ENCODE measurements at places on chromosomes 11 and 22. TPM values are rescaled to one million over a fixed set of nuclear protein-coding genes. Genes with fewer than 3 reads are reported as not detected.

GRCh38 chr22:49119551-49119952 lies 708.1 kb downstream of the BRD1 start:
- no peak for DNase-seq

DNA sequence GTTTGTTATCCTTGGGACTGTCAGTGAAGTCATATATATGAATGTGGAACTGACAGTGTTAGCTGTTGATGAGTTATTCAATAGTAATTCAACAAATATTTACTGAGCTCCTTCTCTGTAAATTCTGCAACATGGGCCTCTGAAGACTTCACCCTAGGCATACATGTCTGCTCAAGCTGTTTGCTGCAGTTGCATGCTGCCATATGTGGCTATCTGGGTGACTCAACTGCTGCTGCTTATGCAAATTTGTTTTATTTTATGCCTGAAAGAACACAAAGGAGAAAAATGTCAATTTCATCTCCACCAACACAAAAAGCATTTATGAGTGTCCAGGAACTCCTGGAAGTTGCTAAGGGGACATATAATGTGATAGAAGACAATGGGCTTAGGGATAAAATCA lies 417.6 kb downstream of the AASDHPPT start:
- DNase-seq, result peak; percentile 68

GRCh38 chr11:63683133-63683991 lies 2.1 kb downstream of the RTN3 start:
- peak; percentile 66 for DNase-seq

DNA sequence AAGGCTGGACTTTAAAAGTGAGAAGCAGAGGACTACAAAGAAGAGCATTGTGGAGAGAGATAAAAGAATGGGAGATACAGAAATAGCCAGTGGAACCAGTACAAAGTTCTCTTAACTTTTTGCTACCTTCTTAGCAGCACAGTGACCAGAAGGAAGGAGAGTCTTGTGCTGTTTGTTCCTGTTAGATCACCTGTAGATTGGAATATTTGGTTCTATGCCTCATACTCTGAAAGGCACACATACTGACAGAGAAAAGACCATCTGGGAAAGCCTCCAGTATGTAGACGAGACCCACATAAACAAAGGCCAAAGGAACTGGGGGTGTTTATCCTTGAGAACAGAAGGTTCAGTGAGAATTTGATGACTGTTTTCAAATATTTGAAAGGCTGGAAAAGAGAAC lies 18.7 kb downstream of the RNF141 start:
- no peak for DNase-seq

GRCh38 chr11:123391646-123392348 lies 38.3 kb upstream of the GRAMD1B start:
- DNase-seq, result no peak

- no peak for DNase-seq
Measured at GRCh38 chr11:72247584-72247983, 3.6 kb upstream of the PHOX2A start.

DNA sequence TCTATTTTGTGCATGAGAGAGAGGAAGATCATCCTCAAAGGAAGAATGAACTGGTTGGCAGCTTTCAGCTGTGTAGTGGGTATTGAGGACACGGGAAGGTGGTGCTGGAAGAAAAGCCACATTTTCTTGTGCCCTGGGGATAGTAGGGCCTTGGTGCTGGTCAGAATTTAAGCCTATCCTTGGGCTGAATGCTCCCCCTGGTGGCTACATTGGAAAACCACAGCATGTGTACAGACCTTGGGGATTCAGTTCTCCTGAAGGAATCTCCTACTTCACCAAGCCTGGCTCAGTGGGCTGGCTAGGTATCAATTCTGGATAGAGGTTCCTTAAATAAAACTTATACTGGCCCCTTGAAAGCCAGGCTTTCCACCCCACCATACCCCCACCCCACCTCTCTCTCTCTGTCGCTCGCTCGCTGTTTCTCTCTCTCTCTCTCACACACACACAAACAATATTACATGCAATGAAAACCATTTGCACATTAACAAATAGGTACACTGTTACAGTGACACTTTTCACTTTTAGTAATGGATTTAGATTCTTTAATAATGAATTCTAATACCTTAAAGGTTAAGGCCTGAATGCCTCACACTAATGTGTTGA lies 2.8 kb upstream of the OR51M1 start:
- DNase-seq, result peak; percentile 49

DNA sequence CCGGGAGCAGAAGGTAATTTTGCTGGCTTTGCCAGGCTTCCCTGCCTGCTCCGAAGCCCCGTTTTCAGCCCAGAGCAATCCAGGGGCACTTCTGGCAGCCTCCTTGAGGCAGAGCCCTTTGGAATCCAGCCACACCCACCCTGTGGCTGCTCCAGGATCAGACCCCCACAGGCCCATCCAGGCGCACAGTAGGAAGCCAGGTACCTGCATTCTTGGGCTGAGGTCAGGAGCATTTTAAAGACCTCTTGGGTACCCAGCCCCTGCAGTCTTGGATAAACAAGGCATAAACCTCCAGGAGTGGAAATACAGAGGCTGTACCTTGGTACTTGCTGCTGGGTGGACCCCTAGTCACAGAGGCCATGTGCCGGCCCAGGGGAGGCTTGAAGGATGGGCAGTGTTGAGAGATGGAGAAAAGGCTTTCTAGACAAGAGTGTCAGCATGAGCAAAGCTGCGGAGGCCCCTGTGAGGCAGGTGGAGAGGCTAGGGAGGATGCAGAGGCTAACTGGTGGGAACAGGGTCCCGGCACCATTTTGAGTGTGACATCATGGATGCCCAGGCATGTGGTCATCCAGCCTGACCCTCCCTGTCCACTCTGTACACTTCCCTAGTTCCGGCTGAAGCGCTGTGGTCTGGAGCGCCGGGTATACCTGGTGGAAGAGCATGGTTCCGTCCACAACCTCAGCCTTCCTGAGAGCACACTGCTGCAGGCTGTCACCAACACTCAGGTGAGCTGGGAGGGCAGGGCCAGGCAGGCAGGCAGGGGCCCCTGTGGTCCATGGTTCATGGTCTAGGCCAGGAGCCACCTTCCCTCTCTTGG lies 3.9 kb downstream of the MUS81 start:
- DNase-seq, result no peak

DNA sequence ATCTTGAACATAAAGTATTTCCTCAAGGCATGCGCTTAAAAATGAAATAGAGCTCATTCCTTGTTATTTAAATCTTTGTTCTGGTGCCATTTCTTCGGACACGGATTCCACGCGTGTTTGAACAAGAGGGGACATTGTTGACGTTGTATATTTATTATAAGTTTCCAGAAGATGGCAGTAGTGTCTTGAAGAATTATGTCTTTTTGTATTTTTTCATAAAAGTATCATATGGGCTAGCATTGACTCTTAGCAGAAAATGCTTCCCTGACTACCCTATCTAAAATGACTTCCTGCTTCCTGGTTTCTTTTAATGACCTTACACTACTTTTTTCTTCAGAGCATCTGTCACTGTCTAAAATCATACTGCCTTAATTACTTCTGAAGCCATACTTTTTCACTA lies 20.4 kb downstream of the BIRC2 start:
- DNase-seq, result peak; percentile 47

DNA sequence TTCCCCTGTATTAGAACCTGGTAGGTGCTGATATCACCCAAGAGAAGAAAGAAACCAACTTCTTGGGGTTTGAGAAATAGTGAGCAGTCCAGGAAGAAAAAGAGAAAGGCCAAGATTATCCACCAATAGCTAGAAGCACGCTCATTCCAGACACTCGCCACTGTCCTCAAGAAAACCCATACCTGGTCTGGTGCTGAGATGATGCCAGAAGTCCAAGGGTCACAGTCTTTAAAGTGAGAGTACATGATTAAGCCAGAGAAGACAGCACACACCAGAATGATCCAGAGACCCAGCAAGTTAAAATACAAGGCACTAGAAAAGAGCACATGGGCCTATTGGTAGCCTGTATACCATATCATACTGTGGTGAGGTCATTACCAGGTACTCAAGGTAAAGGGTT lies 23.6 kb downstream of the SLC5A12 start:
- DNase-seq, result no peak

DNA sequence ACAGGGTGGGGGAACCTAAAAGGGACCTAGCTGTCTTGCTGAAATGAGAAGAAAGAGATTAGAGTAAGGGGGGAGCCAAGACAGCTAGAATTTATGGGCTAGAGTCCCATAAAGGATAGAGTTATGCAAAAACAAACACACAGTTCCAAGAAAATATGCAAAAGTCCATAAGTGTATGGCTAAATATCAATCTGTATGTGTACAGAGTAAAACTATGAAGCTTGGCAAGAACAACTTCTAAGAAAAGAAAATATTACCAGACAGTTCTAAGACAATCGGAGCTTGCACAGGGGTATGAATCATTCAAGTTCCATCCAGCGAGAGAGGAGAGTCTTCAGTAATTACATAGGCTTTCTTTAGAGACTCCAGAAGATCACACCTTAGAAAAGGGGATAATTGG lies 41.8 kb downstream of the GDPD4 start:
- peak; percentile 58 for DNase-seq

GRCh38 chr22:30079952-30080533 lies at the start of gene HORMAD2:
Gene HORMAD2 (plus strand): TSS chr22:30080464. CDS start chr22:30093953, 13,489 bp downstream.
- DNase-seq, result peak; percentile 72

- DNase-seq, result no peak
Measured at GRCh38 chr11:134237557-134237922, 13.1 kb downstream of the VPS26B start.

The DEFB131B gene
- polyA plus RNA-seq, result not detected

The DEPDC7 gene
- polyA plus RNA-seq, result 6.7 TPM

The DDI1 gene
- polyA plus RNA-seq, result not detected

The BLID gene
- polyA plus RNA-seq, result 0.09 TPM

The OR52K2 gene
- polyA plus RNA-seq, result not detected

The SNAP29 gene
- 37.0 TPM for polyA plus RNA-seq

The TNNI2 gene
- not detected for polyA plus RNA-seq

The B4GALNT4 gene
- polyA plus RNA-seq, result 1.4 TPM

The DDIAS gene
- polyA plus RNA-seq, result 12.2 TPM

The CARNS1 gene
- polyA plus RNA-seq, result 0.05 TPM

The CAPN5 gene
- 20.4 TPM for polyA plus RNA-seq

Measured in fibroblast of lung (primary cell).